Activated naive CD4-positive, alpha-beta T cell treated with anti-CD3 and anti-CD28 coated beads, Interleukin-2, amount 50 U/mL, for 16 hours (primary cell): ENCODE measurements at places on chromosomes 13 and 19.

GRCh38 chr19:51181913-51182419 is 39.9 kb downstream of the SIGLEC7 start:
- no peak for DNase-seq

GRCh38 chr13:98368019-98368418 is 190.9 kb upstream of the RNF113B start:
- no peak for DNase-seq

DNA sequence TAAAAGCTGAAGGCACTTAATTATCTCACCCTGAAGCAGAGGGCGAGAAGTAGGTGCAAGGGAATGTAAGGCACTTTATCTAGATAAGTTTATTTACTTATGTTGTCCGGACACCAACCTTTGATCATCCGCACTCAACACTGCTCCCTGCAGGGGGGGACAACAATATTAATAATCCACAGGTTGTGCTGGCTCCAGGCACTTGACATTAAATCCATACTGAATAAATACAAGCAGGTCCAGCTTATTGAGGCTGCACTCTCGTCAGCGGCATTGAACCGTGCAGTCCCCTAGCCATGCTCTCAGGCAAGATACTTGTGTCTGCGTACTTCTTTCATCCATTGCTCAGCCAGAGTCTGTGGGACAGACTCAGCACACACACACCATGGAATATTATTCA is 374.5 kb upstream of the NBEA start:
- no peak for DNase-seq

DNA sequence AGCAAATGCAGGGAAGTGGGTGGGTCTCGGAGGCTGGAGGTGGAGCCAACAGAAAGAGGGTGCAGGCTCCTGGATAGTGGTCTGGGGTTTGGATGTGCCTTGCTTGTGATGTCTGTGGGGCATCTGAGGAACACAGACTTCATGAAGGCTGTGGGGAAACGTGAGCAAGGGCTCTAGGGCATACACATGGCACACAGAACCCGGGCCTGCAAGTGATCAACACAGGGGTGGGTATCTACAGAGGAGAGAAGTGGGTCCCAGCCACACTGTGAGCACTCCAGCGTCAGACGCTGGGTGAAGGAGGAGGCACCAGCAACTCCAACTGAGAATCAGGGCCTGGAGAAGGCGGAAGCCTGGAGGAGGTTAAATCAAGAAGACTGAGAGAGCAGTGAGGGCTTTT is 5.4 kb upstream of the UBE2M start:
- DNase-seq: no peak

DNA sequence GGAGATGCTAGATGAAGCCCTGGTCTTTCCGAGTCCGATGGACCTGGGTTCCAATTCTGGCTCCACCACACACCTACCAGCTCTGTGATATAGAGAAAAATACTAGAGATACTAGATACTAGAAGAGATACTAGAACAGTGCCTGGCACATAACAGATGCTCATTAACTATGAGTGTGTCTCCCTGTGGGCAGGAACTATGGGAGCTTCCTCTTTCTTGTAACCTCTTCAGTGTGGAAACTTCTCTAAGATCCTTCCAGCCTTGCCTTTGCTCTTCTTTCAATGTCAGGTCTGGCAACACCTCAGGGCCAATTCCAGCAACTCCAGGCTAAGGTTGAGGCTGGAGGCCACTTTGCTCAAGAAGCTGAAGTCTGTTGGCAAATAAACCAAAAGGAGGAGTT is 143.9 kb downstream of the KATNAL1 start:
- DNase-seq: no peak

DNA sequence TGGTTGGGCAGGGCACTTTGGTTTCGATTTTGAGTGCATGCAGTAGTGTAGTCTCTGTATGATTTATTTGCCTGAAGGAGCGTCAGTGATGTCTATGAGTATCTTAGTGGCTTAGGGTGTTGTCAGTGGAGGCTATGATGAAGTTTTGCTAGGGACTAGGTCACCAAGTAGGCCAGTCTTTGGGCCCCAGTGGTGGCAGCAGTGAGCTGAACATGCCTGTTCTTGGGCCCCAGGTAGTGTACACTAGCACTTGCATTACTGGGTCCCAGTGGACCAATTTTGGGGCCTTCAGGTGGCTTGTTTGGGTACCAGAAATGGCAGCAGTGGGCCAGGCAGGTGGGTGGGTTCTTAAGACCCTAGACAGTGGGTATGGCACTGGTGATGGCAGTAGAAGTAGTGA is 598.7 kb upstream of the SPRY2 start:
- DNase-seq: no peak

- DNase-seq: no peak
These were observed 220.1 kb upstream of the SERP2 start for GRCh38 chr13:44153496-44153895.

DNA sequence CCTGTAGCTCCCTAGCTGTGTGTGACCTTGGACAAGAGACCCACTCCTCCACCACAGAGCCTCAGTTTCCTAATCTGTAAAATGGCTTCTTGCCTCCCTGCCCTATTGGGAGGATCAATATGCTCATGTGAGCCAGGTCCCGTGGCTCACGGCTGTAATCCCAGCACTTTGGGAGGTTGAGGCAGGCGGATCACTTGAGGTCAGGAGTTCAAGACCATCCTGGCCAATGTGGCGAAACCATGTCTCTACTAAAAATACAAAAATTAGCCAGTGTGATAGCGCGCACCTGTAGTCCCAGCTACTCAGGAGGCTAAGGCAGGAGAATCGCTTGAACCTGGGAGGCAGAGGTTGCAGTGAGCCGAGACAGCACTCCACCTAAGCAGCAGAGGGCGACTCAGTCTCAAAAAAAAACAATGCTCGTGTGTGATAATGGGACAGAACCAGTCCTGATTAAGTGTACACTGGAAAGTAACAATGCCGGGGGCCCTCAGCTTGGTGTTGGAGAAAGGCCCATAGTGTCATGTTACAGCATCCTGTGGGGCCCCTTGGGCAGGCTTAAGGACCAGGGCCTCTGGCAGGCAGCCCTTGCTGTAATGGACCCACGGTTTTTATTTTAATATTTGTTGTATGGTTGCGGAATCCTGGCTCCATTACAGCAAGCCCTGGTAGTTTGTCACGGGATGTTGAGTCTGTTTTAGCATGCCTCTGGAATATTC is 6.8 kb downstream of the RPS11 start:
- DNase-seq: peak; percentile 46
